T-helper 1 cell (primary cell): ENCODE measurements at places on chromosomes 13 and 19.

DNA sequence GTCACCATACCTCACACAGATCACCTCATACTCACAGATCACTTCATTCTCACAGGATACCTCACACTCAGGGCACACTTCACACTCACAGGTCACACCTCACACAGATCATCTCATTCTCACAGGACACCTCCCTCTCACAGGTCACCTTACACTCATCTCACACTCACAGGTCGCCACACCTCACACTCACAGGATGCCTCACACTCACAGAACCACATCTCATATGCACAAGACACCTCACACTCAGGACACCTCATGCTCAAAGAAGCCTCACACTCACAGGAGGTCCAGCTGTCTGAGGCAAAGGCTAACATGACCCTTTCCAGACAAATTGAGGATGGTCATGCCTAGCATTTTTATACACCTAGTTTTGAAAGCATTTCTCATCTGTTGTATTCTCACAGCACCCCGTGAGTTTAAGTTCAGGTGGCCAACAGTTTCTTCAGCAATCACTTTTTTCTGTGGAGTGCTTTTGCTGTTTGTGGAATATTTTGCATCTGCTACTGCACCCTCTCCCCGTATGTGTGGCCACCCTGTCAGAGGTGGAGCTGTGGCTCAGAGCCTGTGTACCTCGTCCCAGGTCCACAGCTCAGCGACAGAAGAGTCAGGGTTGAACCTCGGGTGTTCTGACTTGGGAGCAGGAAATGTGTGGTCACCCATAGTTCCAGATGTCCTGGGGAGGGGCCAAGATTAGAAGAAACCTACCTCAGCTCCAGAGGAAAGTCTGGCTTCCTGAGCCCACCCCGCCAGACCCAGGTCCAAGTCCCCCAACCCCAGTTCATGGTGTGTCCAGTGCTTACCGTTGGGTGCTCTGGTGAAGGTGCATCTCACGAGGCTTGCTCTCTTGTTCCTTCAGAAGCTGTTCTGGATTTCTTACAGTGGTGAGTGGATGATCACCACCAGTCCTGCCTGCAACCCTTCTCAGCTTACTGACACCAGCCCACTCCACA lies 7.6 kb downstream of the F7 start:
- DNase-seq, result no peak

DNA sequence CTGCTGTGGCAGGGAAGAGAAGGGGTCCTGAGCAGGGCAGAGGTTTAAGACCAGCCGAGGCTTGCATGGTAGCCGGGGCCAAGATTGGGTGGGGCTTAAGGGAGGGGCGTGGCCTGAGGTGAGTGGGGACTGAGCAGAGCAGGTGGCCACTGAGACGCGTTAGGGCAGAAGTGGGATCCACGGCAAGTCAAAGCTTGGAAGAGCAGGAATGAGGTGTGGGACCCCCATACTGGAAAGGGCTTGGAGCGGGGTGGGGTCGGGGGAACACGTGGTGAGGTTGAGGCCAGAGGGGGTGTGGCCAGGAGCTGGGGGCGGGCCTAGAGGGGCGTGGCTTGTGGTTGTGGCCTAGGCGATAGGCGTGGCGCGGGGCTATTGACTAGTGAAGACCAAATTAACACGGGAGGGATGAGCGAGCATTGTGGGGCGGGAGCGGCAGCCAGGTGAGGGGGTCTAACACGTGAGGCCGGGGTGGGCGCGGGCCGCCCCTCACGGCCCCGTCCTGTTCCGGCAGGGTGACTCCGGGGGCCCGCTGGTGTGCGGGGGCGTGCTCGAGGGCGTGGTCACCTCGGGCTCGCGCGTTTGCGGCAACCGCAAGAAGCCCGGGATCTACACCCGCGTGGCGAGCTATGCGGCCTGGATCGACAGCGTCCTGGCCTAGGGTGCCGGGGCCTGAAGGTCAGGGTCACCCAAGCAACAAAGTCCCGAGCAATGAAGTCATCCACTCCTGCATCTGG lies 3.3 kb downstream of the CFD start:
- DNase-seq, result peak; percentile 73

DNA sequence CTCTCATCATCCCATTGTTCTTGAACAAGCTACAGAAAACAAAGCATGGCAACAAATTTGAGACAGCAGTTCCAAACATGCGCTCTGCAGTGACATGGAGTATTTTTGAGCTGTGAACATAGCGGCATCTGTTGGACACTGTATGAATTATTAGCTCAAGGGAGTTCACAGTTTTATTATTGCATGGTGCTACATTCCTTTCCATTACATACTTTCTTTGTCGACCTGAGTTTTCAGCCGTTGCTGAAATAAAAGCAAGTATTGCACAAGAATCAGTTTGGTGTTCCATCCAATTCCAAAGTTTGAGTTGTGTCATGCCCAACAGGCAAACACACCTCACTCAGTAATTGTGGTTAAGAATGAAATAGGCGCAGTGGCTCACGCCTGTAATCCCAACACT lies 30.1 kb upstream of the METTL21C start:
- DNase-seq, result peak; percentile 8

DNA sequence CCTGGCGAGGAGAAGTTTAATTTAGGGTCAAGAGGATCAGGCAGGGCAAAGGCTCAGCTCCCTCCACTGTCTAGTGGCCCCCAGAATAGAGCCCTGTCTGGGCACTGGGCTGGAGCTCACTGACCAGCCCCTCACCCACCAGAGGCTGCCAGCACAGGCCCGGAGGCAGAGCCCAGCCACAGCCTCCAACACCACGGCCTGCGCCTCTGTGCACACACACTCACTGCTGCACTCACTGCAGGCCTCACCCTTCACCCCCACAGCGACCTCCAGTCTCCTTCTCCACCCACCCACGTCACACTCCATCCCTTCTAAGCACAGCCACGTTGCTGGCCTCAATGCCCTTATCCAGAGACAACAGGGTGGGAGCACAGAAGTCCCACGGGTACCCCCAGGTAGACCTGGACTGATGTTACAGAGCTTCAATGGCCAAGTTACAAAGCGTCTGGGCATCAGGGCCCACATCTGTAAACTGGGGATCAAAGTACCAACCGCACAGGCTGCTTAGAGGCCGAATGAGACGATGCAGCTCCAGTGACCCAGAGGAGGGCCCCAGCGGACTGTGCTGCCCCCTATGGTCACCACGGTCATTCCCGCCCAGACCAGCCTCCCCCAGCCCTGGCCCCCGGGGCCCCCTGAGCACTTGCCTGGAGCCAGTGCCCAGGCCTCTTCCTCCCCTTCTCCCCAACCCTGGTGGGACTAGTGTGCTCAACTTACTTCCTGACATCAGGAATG lies 4.5 kb upstream of the PRKD2 start:
- no peak for DNase-seq

GRCh38 chr13:74575729-74576125 lies 441.5 kb upstream of the KLF12 start:
- peak; percentile 9 for DNase-seq

GRCh38 chr13:102907016-102907756 lies 61.4 kb downstream of the ERCC5 start:
- DNase-seq, result no peak

GRCh38 chr13:96450326-96451020 lies 360.6 kb downstream of the HS6ST3 start:
- DNase-seq, result no peak

GRCh38 chr13:113476811-113477210 lies 13.7 kb downstream of the DCUN1D2 start:
- DNase-seq, result no peak

- no peak for DNase-seq
Measured at GRCh38 chr19:37466277-37466797, 907 bp downstream of the ZNF569 start.

- no peak for DNase-seq
Measured at GRCh38 chr13:78572459-78572858, 30.9 kb downstream of the POU4F1 start.

- no peak for DNase-seq
Measured at GRCh38 chr13:46609052-46609451, 56.1 kb downstream of the LRCH1 start.

GRCh38 chr13:44030615-44031014 lies 150.9 kb downstream of the LACC1 start:
- no peak for DNase-seq

DNA sequence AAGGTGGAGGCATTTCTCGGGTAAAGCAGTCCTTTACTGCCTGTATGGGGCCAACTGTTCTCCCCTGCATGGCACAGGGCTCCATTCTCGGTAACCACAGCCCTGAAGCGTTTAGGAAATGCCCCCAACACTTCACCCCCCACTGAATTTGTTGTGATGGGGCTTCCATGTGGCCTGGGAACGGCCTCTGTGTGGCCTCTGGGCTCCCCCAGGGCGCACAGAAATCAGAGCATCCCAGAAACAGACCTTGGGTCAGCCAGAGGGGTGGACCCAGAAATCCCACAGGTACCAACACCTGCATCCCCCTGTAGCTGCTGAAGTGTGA lies 153.7 kb upstream of the VSTM2B start:
- DNase-seq, result no peak

DNA sequence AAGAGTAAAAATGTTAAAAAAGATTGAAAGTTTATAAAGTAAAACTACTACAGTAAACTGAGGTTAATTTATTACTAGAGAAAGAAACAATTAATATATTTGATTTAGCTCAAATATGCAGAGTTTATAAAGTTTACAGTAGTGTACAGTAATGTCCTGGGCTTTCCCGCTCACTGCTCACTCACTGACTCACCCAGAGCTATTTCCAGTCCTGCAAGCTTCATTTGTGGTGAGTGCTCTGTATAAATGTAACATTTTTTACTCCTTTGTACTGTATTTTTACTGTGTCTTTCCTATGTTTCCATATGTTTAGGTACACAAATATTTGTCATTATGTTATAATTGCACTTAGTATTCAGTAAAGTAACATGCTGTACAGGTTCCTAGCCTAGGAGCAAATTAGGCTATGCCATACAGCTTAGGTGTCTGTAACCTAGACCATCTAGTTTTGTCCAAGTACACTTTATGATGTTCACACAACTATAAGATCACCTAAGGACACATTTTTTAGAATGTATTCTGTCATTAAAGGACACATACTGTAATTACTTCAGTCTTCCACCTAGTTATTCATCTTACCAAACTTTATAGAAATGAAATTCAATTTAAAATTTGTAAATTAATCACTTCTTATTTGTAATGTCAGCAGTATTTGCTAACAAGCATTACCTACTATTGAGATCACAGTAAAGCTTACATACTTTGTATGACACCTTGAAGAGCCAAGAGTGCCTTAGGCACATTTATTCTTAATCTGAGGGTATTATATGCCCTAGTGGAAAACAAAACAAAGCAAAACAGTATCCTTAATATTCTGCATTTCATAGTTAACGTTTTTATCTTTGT lies 683.4 kb downstream of the PCDH9 start:
- no peak for DNase-seq

GRCh38 chr13:99009987-99010551 lies 32.2 kb upstream of the DOCK9 start:
- DNase-seq, result no peak

DNA sequence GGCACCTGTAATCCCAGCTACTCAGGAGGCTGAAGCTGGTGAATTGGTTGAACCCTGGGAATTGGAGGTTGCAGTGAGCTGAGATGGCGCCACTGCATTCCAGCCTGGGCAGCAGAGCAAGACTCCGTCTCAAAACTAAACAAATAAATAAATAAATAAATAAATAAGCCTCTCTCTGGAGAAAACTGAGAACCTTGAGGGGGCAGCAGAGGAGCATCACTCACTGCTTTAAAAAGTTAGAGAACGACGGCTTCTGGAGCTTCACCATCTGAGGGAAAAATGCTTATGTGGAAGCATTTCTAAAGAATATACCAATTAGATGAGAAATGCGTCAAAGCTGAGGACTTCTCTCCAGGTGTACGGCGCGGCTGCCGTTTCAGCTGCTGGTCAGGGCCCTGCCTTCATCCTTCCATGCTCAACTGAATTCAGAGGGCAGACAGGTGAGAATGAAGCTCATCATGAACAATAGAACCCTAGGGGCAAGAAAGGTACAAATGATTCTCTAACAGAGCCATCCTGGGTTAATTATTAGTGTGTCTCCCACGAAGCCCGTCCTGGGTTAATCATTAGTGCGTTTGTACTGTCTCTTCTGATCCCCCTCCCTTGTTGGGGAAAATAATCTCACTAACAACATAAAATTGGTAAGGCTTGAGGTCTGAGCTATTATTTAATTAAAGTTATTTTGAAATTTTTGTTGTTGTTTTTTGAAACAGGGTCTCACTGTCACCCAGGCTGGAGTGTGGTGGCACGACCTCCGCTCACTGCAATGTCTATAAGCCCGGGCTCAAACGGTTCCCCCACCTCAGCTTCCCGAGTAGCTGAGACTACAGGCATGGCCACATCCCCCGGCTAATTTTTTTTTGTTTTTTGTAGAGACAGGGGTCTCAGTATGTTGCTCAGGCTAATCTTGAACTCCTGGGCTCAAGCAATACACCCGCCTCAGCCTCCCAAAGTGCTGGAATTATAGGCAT lies 80.1 kb downstream of the IPO5 start:
- no peak for DNase-seq

GRCh38 chr13:23909606-23910005 lies 12.3 kb upstream of the C1QTNF9B start:
- DNase-seq, result no peak

- no peak for DNase-seq
Measured at GRCh38 chr19:11196406-11197287, 698 bp downstream of the KANK2 start.

DNA sequence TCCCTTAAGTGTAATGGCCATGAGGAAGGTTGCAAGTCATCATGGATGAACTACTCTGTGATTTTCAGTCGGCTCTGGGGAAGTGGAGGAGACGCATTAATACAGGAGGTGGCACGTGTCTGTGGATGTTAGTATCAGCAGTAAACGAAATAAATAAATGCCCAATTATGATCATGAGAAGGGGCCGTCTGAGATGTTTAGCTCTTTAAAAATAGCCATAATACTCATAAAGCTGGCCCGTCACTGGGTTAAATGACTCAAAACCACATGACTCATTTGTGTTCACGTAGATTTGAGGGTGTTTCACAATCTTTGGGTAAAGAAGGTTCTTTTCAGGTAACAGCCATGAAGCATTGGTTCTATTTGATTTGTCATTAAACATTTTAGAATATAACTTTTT lies 620.6 kb downstream of the GPC6 start:
- DNase-seq, result no peak

- DNase-seq, result no peak
Measured at GRCh38 chr13:26991508-26992181, 180.0 kb downstream of the USP12 start.

- no peak for DNase-seq
Measured at GRCh38 chr13:48043789-48044503, 6.4 kb downstream of the NUDT15 start.
